Activated effector memory CD4-positive, alpha-beta T cell treated with anti-CD3 and anti-CD28 coated beads, Interleukin-2, amount 50 U/mL, for 16 hours (primary cell): ENCODE measurements at places on chromosomes 4 and X.

GRCh38 chr4:37442062-37442323 is 197.4 kb downstream of the NWD2 start:
- DNase-seq, result no peak

- no peak for DNase-seq
Observed at GRCh38 chr4:156933633-156934258, 37.9 kb downstream of the PDGFC start.

DNA sequence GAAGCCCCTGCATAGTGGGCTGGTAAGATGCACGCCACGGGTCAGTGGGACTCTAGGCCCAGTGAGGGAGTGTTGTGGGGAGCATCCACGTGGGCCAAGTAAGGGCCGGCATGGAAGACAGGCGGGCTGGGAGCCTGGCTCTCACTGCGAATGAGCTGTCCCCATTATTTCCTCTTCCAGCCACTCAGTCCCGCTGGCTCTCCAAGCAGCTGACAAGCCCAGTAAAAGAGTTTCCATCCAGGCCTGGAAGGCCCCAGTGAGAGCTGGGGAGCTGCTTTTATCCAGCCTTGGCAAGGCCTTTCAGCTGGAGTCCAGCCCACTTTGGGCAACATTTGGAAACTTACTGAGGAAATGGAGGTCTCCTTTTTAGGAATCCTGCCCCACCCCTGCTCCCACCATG is 24.9 kb downstream of the APLN start:
- DNase-seq, result no peak

DNA sequence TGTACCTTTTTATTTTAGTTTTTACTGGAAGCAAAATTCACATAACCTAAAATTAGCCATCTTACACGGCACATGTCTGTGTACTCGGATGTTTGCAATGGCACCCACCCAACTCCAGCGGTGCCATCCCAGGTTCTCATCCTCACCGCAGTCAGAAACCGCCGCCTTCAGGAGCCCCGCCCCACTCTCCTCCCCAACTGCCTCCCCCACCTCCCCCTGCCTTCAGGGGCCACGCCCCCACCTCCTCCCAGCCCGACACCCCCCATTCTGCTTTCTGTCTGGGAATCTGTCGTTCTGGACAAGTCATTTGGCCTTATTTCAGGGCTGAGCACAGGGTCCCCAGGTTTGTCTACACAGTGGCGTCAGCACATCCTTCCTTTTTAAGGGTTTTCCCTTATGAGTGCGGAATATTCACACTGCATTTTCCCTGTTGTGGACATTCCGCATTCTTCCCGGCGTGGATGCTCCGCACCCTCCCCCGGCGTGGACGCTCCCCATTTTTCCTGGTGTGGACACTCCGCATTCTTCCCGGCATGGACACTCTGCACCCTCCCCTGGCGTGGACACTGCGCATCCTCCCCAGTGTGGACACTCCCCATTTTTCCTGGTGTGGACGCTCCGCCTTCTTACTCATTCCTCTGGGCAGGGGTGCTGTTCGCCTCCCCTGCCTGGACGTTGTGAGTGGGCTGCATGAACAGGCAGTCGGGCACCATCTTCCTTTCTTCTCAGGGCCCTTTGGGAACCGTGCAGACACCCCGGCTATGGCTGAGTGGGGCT is 135.4 kb upstream of the NKX1-1 start:
- no peak for DNase-seq

DNA sequence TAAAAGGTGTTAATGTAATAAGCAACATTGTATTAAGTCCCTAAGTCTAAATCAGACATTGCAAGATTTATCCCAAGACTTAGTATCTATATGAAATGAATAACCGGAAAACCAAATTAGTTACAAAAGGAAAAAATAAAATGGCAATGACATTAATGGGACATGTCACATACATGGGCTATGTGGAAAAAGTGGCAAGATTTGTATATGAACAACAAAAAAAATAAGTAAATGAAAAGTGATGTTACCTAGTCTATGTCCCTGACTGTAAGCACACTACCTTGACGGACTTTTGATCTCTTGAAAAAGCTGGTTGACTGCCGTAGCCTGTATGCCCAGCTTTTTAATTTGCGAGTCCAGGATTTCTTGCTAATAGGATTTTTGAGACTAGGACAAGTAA is 55.5 kb upstream of the FAM120C start:
- DNase-seq, result no peak

- DNase-seq, result no peak
Observed at GRCh38 chr4:159142241-159142640, 39.4 kb downstream of the RAPGEF2 start.

GRCh38 chrX:139932073-139932900 is 566 bp downstream of the ATP11C start:
- DNase-seq, result peak; percentile 81

GRCh38 chr4:15250021-15250441 is 177.8 kb upstream of the C1QTNF7 start:
- DNase-seq, result no peak

DNA sequence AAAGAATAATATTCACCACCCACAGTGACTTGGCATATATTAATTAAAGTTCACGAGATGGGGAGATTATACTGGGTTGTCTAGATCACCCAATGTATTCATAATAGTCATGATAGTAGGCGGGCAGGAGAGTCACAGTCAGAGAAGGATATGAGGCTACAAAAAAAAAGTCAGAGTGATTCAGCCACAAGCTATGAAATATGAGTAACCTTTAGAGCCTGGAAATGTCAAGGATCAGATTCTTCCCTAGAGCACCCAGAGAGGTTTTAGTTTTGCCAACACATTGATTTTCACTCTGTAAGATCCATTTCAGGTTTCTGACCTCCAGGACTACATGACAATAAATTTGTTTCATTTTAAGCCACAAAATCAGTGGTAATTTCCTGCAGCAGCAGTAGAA is 501.9 kb downstream of the GABRG1 start:
- DNase-seq, result no peak

GRCh38 chrX:19673375-19674040 is 158.2 kb upstream of the MAP3K15 start:
- no peak for DNase-seq

DNA sequence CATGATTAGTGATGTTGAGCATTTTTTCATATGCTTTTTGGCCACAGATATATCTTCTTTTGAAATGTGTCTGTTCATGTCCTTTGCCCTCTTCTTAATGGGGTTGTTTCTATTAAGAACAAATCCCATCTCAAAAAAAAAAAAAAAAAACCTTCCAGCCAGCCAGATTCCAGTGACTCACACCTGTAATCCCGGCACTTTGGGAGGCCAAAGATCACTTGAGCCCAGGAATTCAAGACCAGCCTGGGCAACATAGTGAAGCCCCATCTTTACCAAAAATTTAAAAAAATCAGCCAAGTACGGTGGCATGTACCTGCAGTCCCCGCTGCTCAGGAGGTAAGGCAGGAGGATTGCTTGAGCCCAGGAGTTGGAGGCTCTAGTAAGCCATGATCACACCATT is 5.1 kb downstream of the RAB33B start:
- no peak for DNase-seq

GRCh38 chrX:123736333-123736921 is 3.6 kb upstream of the THOC2 start:
- no peak for DNase-seq

- DNase-seq, result no peak
Observed at GRCh38 chrX:26851981-26852380, 611.2 kb downstream of the PPP4R3C start.

DNA sequence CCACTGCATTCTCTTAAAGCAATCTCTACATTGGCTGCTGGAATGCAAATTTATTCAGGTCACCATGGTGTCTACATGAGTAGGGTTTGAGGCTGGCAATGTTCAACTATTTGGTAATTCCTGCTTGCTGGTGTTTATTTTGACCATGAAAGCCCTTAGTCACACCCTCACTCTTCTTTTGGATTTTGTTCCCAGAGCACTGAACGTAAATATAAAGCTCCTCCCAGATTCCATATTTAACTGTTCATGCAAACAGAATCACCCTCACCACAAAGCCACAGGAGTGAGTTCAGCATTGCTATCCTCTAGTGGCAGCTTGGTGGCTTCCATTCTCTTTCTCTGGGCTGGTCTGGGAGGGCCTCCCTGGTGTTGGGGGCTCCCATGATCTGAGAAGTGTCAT is 82.8 kb downstream of the LNX1 start:
- no peak for DNase-seq

DNA sequence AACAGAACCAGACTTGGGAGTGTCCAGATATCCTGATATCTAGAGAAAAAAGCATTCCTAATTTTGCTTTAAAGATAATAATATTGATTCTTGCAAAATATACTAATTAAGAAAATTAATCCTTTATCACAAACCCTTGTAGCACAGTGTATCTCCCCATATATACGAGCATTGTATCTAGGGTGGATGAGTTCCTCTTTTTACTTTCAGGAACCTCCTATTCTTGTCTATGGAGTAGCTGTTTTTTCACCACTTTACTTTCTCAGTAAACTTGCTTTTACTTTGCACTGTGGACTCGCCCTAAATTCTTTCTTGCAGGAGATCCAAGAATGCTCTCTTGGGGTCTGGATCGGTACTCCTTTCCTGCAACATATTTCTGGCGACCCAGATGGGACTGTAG is 103.9 kb downstream of the GLUD2 start:
- DNase-seq, result no peak

DNA sequence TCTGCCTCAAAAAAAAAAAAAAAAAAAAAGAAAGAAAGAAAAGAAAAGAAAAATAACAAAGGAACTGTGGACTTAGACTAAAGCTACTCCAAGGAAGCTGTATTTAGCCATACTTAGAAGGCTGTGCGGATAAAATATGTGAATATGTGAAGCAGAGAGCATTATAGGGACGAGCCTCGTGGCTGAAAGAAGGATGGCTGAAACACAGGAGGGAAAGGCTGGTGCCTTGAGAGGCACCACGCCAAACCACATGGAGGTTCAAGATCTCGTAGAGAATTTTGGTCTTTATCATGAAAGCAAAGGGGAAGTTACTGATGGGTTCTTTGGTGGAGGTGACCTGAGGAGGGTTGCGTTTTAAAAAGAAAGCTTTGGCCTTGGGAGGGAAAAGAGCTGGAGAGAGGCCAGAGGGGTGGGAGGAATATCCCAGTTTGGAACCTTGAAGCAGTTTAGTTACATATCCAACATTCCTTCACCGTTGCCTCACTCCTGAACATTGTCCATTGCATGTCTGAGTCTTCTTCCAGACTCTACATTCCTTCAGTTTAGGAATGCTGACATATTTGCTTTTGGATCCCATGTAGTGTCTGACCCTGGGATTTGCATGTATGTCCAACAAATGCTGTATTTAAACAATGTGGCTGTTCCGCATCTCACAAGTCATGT is 82.5 kb downstream of the CPE start:
- DNase-seq, result no peak

DNA sequence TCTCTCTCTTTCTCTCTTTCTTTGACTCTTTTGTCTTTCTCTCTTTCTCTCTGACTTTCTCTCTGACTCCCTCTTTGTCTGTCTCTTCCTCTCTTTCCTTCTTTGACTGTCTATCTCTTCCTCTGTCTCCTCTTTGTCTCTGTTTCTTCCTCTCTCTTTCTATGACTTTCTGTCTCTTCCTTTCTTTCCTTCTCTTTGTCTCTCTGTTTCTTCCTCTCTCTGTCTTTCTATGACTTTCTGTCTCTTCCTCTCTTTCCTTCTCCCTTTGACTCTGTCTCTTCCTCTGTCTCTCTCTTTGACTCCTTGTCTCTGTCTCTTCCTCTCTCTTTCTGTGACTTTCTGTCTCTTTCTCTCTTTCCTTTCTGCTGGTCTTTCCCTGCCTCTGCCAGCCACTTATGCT is 38.7 kb downstream of the HNRNPD start:
- no peak for DNase-seq

DNA sequence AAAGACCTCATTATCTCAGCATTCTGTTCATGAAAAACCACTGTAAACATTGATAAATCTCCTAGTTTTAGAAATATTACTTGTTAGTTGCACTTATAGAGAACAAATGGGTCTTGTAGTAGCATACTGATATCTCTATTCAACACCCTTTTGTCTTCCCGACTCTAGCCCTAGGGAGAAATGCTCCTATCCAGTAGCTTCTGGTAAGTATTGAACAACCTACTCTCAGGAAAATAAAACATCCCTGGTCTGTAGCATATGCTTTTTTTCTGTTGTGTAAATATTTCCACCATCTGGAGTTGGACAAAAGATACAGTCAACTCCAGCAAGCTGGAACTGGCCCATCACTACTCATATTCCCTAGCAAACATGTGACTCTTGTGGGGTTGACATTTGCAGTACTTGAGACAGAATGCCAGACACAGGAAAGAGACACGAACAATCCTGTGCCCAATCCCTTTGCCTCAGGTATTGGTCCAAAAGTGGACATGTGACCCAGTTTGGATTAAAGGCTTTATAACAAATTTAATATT is 188.2 kb downstream of the GC start:
- DNase-seq, result no peak

- no peak for DNase-seq
Observed at GRCh38 chr4:89619206-89619962, 217.6 kb downstream of the SNCA start.

GRCh38 chr4:110087070-110087708 is 111.2 kb downstream of the ELOVL6 start:
- no peak for DNase-seq

- no peak for DNase-seq
Observed at GRCh38 chr4:159906517-159906916, 803.6 kb downstream of the RAPGEF2 start.

- DNase-seq, result no peak
Observed at GRCh38 chrX:102835504-102836146, 101.4 kb upstream of the RAB40AL start.

DNA sequence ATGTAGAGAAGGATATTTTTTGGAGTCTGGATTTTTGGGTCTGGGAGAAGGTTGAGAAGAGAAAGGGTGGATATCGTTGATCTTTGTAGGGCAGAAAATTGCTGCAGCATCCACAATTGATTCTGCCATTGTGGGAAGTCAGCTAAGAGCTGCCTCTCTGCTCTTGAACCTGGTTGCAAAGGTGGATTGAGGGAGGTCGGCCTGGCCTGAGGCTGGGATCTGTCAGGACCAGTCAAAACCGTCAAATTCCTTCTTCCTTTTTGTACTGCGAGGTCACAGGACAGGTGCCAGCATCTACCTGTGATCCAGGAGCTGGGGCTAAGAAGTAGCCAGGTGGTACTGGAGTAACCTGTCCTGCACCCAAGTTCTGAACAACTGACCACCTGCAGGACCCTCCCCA is 93.7 kb downstream of the SHOX start:
- no peak for DNase-seq
